Lung (tissue), 17 donors: ENCODE measurements at places on chromosomes 2 and 18. TPM values are rescaled to one million over a fixed set of nuclear protein-coding genes. Genes with fewer than 3 reads are reported as not detected.
A peak's percentile ranks its signal among the peaks of the same experiment; 100 is the strongest.

Gene CD8B2
- not detected for total RNA-seq

Gene TBR1
- total RNA-seq, result not detected

Gene CD8B
- 0.28 TPM for total RNA-seq

Gene PIEZO2
- 233 TPM for total RNA-seq

Gene CDK5R2
- total RNA-seq, result not detected

Gene KLHL29
- 2.7 TPM for total RNA-seq

GRCh38 chr2:160207271-160207670, 7.2 kb upstream of the ITGB6 start:
- no peak for DNase-seq

DNA sequence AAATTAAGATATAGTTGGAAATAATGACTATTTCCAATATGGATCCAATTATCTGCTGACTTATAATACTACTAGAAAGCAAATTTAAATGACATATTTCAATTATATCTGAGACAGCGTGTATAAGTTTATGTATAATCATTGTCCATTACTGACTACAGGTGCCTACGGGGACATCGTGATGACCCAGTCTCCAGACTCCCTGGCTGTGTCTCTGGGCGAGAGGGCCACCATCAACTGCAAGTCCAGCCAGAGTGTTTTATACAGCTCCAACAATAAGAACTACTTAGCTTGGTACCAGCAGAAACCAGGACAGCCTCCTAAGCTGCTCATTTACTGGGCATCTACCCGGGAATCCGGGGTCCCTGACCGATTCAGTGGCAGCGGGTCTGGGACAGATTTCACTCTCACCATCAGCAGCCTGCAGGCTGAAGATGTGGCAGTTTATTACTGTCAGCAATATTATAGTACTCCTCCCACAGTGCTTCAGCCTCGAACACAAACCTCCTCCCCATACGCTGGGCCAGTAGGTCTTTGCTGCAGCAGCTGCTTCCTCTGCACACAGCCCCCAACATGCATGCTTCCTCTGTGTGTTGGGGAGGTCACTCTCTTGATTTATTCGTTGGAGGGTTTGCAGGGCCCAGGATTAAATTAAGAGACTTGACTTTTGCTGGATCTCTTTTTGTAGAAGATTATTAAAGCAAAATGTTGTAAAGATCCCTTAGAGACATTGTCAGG, 194.4 kb downstream of the RPIA start:
- DNase-seq, result no peak

DNA sequence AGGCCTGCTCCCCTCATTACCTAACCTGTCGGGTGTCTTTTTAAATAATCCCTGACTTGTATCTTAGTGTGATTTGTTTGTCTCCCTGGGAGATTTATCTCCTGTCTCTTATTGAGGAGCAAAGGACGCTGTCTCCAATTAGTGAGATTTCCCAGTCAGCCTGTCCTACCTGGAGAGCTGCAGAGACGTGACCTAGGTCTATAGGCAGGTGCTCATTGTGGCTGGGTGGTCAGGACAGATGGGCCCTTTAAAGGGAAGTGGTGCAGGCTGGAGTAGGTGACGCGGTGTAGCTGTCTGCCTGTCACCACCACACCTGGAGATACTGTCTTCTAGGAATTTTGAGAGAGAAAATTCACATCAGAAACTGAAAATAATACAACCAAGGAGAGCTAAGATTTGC, 28.0 kb downstream of the PLB1 start:
- DNase-seq, result no peak

GRCh38 chr18:13558124-13558523, 168.2 kb downstream of the FAM210A start:
- peak; percentile 38 for DNase-seq

GRCh38 chr2:64699712-64700111, 46.0 kb upstream of the SERTAD2 start:
- no peak for DNase-seq

DNA sequence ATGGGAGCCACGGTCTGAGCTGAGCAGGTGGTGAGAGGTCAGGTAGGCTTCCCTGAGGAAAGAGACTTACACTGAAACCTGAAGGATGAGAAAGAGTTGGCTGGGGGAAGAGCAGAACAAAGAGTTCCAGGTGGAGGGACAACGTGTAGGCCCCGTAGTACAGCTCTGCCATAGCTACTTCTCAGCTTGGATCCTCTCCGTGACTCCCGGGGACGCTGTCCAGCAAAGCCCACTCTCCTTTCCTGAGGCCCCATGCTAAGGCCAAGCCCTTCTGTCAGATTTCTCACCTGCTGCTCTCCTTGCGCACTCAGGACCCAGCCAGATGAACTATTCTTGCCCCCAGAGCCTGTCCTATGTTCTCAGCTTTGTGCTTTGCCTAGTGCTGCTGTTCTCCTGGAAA, 173.8 kb downstream of the GALNT1 start:
- no peak for DNase-seq
